ENCODE measurements at places on chromosomes 7 and 10.

DNA sequence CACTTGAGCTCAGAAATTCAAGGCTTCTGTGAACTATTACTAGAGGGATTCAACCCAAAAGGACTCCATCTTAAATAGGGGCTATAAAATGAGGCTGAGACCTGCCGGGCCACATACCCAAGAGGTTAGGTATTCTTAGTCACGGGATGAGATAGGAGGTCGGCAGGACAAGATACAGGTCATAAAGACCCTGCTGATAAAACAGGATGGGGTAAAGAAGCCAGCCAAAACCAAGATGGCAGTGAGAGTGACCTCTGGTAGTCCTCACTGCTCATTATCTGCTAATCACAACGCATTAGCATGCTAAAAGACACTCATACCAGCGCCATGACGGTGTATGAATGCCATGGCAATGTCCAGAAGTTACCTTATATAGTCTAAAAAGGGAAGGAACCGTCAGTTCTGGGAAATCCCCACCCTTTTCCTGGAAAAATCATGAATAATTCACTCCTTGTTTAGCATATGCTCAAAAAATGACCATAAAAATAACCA is 101.2 kb upstream of the TRIM24 start:
- DNase-seq, result no peak

DNA sequence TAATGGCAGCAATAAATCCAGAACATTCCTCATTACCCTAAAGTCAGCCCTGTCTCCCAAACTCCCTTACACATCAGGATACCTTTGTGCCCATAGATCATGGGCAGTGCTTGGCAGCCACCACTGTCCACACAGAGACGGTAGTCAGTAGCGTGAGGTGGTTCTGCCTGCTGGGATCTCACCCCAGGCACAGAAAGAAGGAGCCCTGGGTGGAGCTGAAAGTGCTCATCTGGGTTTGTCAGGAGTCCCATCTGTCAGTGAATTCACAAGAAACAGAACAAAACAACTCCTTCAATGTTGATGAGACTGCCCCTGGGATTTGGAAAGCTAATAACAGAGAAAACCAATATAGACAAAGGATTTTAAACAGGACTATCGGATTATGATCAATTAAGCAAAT is 90.2 kb upstream of the PRSS58 start:
- no peak for DNase-seq

DNA sequence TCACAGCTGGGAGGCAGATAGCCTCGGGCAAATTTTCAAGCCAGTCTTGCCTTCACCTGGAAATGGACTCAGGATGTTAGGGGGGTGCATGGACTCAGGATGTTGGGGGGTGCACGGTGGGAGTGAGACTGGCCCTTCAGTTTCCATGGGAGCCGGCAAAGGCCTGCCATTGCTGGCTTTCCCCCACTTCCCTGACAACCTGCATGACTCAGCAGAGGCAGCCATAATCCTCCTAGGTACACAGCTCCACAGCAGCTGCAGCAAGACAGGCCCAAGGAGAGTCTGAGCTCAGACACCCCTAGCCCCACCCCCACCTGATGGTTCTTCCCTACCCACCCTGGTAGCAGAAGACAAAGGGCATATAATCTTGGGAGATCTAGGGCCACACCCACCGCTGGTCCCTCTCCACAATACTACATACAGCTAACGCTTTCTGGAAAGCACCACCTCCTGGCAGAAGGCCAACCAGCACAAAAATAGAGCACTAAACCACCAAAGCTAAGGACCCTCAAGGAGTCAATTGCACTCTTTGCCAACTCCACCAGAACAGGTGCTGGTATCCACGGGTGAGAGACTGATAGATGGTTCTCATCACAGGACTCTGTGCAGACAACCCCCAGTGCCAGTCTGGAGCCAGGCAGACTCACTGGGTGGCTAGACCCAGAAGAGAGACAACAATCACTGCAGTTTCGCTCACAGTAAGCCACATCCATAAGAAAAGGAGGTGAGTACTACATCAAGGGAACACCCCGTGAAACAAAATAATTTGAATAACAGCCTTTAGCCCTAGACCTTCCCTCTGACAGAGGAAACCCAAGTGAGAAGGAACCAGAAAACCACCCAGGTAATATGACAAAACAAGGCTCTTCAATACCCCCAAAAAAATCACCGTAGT is 18.3 kb downstream of the C7orf25 start:
- DNase-seq, result no peak

- DNase-seq, result no peak
Observed at GRCh38 chr7:38881947-38882684, 26.9 kb downstream of the VPS41 start.

- no peak for DNase-seq
Observed at GRCh38 chr7:150787321-150788281, 12.6 kb downstream of the TMEM176B start.

DNA sequence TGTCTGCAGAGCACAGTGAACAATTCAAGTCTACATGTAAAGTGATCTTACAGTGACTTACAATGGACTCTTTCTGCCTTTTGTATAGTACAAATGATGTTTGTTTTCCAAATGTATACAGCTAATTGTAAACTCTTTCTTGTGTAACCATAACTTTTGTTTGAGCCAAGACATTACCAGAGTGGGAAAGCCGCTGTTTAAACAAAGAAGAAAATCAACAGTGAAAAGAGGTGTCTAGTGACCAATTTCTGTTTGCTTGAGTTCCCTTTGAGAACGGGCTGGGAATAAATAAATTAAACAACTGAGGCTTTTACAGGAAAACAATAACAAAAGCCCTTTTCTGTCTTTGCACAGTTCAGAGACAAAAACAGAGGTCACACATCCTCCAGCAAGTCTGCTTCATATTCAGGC is 1163.4 kb downstream of the CNTNAP2 start:
- no peak for DNase-seq

- no peak for DNase-seq
Observed at GRCh38 chr10:88783724-88784123, 18.8 kb upstream of the LIPM start.

- DNase-seq, result no peak
Observed at GRCh38 chr7:1919539-1920265, 249.6 kb downstream of the ELFN1 start.

DNA sequence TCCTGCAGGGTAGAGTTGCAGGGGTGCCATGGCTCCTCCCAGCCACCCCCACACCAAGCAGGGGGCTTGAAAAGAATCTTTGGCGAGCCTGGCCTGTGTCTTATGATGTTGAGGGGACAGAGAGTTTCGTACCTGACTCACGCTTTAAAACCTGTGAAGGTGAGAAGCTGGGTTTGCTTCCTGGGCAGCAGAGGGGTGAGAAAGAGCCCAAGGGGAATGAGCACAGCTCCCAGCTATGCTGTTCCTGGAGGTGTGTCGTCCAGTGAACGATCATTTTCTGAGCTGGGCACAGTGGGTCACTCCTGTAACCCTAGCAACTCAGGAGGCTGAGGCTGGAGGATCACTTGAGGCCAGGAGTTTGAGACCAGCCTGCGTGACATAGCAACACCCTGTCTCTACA is 13.5 kb upstream of the ADRB1 start:
- DNase-seq, result no peak

GRCh38 chr7:41336981-41337380 is 365.9 kb downstream of the INHBA start:
- DNase-seq, result no peak

DNA sequence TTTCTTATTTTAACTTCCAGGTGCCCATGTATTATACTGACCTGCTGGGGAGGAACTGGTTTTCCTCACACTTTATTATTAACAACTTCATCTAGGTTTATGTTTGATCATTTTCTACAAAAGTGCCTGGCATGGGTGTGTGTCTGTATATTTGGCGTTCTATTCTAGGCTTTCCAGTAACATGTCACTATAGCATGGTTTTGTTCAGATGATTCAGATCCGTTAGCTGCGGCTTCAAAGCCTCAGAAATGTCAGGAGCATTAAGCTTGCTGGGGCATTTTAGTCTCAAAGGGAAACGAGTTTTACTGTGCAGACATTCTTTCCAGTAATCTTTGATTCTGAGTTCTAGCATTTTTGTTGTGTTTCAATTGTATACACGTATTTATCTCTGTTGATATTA is 2.3 kb downstream of the INPP5A start:
- no peak for DNase-seq

GRCh38 chr10:98388101-98388655 is 26.8 kb downstream of the PYROXD2 start:
- DNase-seq, result no peak
